AG08395 (cell line): ENCODE measurements at places on chromosomes 16 and 17.

- no peak for DNase-seq
Measured at GRCh38 chr16:29307598-29308507, 98.7 kb downstream of the NPIPB11 start.

DNA sequence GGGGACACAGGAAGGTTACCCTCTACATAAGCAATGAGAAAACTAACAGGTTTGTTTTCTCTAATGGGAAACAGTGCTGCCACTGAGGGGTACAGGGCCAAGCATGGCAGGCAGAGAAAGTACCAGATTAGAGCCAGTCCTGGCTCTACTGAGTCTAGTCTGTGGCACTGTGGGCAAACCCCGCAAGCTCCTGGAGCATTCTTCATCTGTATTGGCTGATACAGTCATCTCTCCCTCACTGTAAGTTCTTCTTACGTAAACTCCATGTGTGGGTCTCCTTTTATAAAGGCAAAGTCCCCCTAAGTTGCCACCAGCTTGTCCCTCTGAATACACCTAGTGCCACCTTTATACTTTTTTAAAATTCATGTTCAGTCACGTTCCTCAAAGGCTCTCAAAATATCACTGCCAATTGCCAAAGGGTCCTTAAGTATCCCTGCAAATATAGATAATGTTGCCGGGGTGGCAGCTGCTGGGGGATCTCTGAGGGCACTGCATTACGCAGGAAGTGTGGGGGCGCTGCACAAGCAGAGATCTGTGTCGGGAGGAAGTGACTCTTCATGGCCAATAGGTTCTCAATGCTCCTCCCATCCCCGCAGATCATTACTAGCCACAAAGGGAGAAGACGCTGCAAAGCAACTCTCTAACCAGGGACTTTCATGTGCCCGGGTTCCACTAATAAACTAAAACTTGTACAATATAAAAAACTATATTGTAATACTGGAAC is 18.8 kb downstream of the XPO6 start:
- DNase-seq = no peak

DNA sequence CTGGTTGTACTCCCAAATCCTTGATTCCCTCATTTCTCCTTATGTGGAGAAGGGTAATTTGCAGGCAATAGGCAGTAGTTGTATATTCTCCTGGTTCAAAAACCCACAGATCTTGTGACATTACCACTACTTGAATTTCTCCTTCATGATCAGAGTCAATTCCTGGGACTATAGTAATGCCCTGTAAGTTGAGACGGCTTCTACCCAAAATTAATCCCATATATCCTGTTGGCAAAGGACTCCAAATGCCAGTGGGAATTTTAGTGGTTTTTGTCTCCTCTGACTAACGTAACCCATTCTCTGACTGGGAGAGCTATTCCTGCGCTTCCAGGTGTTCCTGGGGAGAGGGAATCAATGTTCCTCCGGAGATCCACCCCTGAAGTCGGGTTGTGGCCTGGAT is 11.6 kb upstream of the ZNF689 start:
- DNase-seq = peak; percentile 56

DNA sequence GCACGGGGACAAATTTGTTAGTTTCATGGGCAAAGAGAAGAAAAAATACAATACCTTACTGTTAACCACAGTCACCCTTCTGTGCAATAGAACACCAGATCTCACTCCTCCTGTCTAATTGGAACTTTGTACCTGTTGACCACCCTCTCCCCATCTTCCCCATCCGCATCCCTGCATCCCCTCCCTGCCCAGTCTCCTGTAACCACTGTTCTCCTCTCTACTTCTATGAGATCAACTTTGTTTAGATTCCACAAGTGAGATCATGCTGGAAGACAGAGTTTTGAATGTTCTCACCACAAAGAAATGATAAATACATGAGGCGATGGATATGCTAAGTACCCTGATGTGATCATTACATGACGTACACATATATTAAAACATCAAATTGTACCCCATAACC is 47.7 kb downstream of the CLEC16A start:
- peak; percentile 22 for DNase-seq

- no peak for DNase-seq
Measured at GRCh38 chr16:17160285-17160853, 310.4 kb downstream of the XYLT1 start.

- DNase-seq = no peak
Measured at GRCh38 chr17:72931163-72931562, 161.3 kb downstream of the SLC39A11 start.

DNA sequence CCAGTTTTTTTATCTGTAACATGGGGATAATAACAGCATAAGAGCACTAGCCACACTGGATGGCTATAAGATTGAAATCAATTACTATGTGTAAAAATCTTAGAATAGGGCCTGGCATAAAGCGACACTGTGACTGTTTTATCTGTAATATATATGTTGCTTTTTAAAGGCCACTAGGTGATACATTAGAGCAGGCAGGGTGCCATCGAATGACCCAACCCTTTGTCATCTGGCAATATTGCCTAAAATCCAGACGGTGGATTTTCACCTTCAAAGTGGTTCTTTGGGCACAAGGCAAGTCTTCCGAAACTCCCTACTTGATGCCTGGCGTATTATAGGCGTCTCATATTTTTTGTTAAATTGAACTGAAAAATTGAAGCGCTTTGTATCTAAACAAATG is 69.1 kb downstream of the PRKCA start:
- DNase-seq = no peak

- DNase-seq = no peak
Measured at GRCh38 chr17:34764716-34765115, 185.3 kb downstream of the TMEM132E start.

DNA sequence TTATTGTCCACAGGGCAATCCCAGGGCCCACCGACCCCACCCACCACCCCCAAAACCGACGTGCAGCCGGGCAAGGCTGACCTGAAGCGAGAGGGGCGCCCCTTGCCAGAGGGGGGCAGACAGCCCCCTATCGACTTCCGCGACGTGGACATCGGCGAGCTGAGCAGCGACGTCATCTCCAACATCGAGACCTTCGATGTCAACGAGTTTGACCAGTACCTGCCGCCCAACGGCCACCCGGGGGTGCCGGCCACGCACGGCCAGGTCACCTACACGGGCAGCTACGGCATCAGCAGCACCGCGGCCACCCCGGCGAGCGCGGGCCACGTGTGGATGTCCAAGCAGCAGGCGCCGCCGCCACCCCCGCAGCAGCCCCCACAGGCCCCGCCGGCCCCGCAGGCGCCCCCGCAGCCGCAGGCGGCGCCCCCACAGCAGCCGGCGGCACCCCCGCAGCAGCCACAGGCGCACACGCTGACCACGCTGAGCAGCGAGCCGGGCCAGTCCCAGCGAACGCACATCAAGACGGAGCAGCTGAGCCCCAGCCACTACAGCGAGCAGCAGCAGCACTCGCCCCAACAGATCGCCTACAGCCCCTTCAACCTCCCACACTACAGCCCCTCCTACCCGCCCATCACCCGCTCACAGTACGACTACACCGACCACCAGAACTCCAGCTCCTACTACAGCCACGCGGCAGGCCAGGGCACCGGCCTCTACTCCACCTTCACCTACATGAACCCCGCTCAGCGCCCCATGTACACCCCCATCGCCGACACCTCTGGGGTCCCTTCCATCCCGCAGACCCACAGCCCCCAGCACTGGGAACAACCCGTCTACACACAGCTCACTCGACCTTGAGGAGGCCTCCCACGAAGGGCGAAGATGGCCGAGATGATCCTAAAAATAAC is 3.0 kb downstream of the SOX9 start:
- no peak for DNase-seq

DNA sequence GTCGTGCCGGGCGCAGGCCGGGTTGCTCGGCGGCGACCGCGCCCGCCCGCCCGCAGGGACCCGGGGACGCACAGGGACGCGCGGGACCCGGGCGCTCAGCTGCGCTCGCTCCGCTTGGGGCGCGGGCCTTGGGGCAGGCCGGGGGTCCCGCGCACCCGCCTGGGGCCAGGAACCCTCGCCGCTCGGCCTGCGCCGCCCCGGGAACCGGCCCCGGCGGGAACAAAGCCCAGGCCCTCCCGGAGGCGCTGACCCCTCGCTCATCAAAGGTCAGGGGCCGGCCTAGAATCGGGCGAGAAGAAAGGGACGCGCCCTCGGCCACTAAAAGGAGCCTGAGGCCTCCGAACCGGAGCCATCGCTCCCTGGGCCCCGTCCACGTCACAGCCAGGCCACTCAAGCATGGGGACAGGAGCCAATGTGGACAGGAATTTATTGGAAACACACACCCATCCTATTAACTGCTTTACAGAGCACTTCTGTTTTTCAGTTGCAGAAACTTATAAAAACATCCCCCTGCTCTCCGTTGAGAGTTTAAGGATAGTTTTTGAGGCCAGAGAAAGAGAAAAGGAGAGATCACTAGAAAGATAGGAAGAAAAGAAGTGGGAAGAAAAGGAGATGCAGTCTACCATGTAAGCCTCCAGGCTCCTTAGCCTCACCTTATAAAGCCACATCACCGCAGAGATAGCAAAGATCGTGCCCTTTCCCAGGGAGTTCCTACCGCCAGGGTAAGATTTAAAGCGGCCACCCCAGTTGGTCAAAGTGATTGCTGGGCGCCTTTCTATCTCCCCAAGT is 558 bp upstream of the ZFHX3 start:
- peak; percentile 54 for DNase-seq

GRCh38 chr16:10090816-10091215 is 91.4 kb downstream of the GRIN2A start:
- no peak for DNase-seq

- no peak for DNase-seq
Measured at GRCh38 chr17:56897646-56898424, 16.0 kb downstream of the TRIM25 start.

DNA sequence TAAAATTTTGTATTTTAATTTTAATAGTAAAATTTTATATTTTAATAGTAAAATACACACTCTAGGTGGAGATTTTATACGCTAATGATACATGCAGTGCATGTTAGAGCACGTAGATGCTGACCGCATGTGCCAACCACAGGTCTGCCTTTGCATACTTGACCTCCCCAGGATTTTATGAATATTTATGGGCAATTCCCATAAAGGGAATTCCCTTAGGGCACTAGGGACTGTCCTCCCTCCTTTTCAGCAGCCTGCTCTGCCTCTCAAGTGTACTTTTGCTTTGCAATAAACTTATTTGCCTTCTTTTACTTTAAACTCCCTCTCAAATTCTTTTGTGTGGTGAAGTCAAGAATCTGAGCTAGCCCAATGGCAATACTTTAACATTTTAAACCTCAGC is 217.7 kb upstream of the CDH8 start:
- DNase-seq = no peak

- DNase-seq = no peak
Measured at GRCh38 chr17:68296217-68297191, 5.2 kb downstream of the ARSG start.

DNA sequence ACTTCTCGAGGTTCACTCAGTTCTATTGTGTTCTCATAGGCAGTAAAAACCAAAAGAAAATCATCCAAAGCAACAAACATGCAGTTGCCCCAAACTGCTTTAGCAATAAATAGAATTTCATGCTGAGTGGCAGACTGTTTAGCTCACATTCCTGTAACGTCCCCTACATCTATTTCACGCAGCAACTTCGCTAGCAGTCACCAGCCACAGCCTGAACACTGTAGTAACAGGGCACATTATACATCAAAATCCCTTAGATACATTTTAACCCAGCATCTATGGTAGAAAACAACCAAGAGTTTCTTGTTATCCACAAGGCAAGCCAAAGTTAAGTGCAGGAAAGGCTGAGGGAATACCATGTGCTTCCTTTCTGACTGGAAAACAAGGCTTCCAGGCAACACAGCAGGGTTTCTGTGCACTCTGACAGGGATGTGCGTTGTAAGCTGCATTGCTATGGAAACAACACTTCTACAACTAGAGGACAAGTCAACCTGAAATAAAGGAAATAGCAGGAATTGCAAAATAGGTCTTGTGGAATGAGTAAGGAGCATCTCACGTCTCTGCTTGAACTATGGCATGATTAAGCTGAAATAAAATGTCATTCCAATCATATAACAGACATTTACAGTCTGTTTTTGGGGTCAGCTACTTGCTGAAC is 55.4 kb downstream of the CFDP1 start:
- peak; percentile 86 for DNase-seq

DNA sequence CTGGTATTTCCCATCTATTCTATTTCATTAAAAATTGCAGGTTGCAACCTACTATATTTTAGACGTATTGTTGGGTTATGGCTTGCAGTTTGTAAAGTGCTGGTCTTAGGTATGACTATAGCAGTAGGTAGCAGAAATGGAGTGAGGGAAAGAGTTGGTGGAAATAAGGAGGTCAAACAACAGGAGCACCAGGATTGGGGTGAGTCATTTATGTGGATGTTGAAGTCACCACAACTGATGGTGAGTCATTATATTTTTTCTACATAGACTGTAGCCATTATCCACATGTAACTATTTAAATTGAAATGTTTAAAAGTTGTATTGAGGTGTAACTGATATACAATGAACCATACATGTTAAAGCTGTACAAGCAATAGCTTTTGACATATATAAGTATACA is 25.0 kb upstream of the HS3ST3A1 start:
- peak; percentile 84 for DNase-seq

DNA sequence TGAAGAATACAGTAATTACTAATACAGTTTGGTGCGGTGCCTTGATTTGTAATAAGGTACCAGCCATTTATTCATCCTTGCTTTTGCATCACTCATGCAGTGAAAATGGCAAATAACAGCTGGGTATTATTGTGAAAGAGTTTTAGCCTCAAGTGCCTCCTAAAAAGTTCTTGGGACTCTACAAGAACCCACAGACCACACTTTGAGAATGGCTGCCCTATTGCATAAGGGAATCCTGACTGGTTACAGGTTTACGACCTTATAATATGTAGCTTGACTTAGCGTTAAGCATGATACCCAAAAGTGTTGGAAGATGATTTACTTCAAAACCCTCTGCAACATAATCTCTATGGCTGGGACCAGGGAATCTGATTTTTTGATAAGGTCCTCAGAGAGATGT is 4.2 kb downstream of the MYH13 start:
- no peak for DNase-seq

DNA sequence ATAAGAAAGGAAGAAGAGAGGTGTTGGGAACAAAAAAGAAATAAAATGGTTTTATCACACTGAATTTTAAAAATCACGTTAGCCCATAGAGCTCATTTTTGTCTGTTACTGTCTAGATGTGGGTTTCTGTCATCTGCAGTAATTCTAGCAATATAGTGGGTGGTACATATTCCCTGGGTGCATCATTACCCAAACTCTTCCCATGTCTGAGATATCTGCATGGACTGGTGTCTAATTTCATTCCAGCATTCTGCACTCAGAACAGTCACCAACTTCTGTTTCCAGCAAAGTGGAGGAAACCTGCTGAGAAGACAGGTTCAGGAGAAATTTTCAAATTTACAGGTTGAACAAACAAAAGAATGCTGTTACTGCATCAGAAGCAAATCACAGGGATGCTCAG is 263.8 kb downstream of the CDH11 start:
- DNase-seq = peak; percentile 35
